ENCODE measurements at places on chromosomes 5 and 9.

- no peak for DNase-seq
Observed at GRCh38 chr5:169838688-169839087, 141.6 kb downstream of the INSYN2B start.

DNA sequence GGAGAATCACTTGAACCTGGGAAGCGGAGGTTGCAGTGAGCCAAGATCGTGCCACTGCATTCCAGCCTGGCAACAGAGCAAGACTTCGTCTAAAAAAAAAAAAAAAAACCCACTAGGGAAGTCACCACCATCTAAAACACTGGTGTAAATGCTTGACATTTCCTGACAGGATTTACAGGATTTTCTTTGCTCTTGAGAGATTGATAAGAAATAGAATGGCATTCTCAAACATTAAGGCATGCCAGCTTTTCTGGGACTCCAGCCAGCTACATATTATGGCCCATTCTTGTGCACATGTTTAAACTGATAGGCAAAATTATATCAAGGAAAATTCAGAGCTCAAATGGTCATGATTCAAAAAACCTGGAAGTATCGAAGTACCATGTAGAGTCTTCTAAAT, 28.7 kb downstream of the GTF3C4 start:
- no peak for DNase-seq

- DNase-seq, result no peak
Observed at GRCh38 chr9:9862235-9862810, 750.5 kb downstream of the PTPRD start.

- DNase-seq, result no peak
Observed at GRCh38 chr9:114719290-114719689, 37.3 kb upstream of the TEX48 start.

GRCh38 chr5:4419281-4419680, 720.8 kb upstream of the ADAMTS16 start:
- DNase-seq, result no peak
